A673 (cell line): ENCODE measurements at places on chromosomes 6 and 20.

DNA sequence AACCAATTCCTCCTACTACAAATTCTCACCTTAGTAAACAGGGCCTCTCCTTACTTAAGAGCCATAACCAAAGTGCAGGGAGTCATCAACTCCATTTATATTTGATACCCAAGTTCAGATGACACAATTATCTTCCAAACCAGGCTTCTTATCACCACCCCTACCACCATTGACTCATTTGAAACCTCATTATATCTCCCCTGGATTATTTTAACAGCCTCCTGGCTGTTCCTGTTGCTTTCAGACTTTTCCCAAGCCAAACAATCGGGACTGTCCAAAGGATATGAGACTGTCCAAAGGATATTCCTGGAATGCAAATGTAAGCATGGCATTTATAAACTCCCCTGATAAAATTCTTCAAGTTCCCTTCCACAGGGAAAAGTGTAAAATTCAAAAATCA, 394.3 kb downstream of the MAFB start:
- DNase-seq, result no peak

DNA sequence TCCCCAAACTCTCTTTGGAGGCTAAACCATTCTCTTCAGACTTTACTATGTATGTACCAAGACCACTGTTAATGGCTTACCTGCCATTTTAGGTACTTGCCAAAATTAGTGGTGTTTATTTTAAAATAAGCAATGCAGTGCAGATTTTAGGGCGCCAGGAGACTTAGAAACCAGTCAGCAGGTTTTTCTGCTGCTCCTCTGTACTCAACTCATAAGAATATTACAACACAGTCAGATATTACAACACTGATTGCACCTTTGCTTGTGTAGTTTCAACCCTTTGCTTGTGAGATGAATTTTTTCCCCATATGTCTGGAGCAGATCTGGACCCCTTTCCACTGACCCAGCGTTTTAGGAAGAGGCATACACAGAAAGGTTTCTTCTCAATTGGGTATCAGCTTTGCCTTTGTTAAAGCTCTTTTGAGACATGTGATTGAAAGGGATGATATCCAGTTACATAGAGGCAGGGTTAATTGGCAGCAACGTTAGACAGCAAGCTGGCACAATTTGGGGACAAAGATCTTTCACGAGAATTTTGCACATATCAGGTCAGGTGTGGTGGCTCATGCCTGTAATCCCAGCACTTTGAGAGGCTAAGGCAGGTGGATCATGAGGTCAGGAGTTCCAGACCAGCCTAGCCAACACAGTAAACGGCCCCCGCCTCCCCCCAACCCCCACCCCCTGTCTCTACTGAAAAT, 6.2 kb downstream of the TTPAL start:
- DNase-seq, result no peak

DNA sequence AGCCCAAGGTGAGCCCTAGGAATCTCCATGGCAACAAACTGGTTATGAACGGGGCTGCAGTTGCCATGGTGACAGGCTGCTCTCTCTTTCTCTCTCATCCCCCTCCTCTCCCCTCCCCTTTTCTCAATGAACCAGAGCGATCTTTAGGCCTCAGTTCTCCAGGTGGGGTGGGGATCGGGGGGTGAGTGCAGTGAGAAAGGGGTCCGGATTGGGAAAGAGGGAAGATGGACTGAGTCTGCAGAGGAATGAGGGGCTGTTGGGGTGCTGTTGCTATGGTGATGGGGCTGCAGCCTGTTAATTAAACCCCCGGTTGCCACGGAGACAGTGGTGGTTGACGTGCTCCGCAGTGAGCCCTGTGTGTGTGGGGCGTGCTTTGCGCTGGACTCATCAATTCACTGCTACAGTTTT, 3.6 kb upstream of the SLC12A5 start:
- DNase-seq, result no peak

- DNase-seq, result peak; percentile 40
Measured at GRCh38 chr20:953742-954141, 37.6 kb upstream of the ANGPT4 start.

GRCh38 chr6:5623769-5624168, 362.5 kb downstream of the FARS2 start:
- DNase-seq, result no peak

DNA sequence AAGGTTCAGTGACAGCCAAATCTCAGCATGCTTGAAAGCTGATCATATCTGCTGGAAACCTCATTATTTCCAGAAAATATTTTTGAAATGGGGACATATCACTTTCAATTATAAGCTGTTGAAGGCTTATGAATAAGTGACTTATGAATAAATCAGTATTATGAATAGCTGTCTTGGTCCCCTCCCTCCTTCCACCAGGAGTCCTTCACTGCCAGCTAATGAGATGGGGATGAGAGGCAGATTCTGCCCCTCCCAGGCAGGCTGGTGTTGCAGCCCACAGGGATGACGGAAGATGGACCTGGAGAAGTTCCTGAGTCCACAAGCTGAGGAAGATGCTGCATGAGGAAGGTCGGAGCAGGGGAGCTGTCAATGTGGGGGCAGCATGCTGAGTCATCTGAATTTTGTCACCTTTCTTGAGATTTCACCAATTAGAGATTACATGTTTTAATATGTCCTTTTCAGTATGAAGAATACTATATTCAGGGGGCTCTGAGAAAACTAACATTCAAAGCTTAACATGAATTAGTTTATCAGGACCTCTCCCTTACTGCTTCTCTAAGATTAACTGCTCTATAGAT, 112.2 kb downstream of the DTNBP1 start:
- DNase-seq, result no peak

DNA sequence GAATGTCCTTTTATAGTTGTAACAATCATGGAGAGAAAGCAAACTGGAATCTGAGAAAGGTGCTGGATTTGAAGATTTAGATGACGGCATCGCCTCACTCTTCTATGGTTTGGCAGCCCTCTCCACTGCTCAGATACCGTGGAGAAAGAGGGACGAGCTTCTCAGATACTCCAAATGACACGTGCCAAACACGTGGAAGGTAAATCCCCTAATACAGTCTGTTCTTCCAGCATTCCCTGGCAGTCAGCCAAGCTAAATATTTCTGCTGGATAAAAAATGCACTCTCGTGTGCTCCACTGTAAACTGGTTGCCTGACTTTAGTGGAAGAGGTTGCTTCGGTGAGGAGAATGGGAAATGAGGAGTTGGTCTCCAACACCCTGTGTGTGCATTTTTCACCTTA, 16.7 kb upstream of the PRDM1 start:
- DNase-seq, result peak; percentile 53

DNA sequence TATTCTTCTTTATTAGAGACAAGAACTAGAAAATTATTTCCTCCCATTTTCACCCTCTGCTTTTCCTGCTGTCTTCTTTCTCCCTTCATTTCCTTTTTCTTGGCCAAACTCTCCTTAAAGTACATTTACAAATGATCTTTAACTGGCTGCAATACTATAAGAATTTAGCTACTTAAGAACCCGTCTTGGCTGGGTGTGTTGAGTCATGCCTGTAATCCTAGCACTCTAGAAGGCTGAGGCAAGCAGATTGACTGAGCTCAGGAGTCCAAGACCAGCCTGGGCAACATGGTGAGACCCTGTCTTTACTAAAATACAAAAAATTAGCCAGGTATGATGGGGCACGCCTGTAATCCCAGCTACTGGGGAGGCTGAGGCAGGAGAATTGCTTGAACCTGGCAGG, 39.3 kb upstream of the SRPK1 start:
- DNase-seq, result no peak

GRCh38 chr6:50850223-50851048, 31.8 kb downstream of the TFAP2B start:
- DNase-seq, result peak; percentile 61

DNA sequence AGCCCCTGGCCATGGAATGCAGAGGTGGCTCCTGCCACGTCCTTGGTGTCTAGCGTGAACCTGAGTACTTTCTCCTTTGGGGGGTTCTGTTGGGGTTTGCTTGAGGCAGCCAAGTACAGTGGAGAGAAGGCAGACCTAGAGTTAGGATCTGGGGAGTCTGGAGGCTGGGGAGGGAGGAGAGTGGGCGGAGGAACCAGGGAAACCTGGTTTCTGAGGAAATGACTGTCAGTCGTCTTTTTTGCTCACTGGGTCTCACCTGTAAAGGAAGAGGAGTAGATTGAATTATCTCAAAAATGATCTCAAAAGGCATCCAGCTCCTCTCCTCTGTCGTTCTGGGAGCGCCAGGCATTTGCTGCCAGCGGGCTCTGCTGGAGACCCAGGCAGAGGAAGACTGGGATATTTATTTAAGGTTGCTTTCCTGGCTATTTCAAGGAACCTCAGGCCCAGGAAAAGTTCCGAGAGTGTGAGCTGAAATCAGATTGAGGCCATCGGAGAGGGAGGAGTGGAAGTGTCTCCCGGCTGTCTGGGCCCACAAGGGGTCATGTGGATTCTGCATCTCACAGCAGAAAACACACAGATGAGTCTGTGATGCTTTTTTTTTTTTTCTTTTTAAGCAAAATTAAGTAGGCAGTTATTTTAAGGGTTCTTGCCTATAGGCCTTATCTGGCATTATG, 16.1 kb downstream of the EPB41L1 start:
- DNase-seq, result no peak

GRCh38 chr6:141562186-141562811, 570.4 kb upstream of the GJE1 start:
- DNase-seq, result no peak

DNA sequence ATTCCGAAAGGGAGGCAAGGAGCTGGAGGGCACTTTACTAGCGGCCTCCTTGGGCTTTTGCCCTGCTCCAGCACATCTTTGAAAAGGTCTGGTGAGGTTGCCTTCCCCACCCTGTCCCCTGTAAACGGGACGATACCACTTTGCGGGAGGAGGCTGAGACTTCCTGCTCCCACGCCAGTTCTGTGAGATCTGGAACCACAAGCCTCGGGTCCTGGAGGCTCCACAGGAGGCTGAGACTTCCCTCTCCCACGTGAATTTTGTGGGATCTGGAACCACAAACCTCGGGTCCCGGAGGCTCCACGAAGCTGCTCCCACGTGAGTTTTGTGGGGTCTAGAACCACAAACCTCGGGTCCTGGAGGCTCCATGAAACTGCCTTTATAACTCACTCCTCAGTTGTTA, 209.3 kb downstream of the DLL1 start:
- DNase-seq, result no peak

DNA sequence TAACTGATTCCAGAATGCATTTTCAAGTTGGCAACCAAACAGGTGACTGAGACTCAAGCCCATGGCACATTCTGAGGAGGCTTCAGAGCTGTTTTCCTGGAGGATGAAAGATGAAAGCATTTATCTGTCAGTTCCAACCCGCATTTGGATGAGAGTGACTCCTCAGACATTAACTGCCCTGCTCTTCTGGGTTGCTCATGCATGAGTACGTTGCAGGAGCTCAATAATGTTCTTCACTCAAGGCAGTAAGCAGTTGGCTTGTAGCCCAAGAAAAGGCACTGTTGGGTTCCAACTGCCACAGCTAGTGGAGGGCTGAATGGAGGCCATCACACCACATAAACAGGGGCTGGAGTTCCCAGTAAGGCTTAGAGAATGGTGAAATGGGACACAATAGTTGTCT, 155.3 kb downstream of the FUT9 start:
- peak; percentile 5 for DNase-seq

GRCh38 chr6:15218401-15218800, 27.5 kb upstream of the JARID2 start:
- no peak for DNase-seq

DNA sequence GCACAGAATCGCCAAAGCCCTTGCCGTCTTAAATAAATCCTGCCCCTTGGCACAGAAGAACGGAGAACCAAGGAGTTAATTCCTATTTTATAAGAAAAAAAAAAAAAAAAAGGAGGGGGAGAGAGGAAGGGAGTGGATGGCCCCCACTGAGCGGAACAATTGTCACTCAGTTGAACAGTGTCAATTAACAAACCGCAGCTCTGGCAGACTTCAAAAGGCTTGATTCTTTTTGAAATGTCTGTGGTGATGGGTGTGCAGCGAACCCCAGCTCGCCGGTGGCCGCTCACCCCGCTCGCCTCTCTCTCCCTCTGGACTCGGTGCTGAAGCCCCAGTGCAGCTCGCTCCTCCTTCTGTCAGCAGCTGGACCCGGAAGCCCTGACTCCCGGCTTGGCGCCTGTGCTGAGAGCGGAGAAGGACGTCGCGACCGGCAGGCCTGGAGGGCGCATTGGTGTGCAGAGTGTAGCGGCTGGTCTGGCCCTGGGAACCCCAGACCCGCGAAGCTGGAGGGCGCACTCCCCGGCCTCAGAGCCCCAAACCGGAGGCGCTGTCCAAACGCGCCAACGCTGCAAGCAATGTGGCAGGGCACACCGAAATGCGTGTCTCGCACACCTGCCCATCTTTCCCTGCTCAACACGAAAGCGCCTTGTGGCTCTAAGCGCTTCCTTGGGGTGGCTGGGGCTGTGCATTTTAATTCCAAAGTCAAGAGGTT, 3.4 kb downstream of the LINC00237 start:
- DNase-seq, result peak; percentile 70

DNA sequence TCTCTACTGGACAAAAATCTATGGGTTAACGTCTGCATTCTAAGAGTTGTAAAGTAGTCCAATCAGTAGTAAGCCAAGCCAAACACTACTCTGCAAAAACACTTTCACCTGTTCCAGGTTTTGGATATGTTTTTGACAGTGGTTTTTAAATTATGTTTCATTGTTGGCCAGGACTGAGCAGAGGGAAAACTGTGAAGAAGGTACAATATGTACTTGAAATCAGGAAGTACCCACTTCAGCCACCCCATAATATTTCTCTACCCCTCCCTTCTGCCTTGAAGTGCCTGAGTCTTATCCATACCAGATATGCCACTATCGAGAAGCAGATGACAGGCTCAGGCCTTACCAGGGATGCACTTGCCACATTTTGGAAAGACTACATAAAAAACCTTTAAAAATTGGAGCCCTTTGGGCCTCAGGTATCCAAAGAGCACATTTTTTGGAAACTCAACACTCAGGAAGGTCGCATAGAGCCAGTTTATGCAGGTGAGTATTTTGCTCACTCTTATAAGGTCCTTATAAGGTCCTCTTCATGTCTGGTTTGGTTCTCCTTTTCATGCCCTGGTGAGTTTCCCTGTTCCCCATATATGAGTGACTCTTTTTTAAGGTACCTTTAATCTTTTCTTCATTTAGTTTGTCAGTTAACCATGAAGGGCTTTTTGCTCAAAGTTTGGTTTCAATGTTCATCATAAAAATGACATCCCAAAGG, 859.3 kb upstream of the FLRT3 start:
- DNase-seq, result no peak

GRCh38 chr6:115873901-115874300, 186.8 kb downstream of the FRK start:
- DNase-seq, result no peak

DNA sequence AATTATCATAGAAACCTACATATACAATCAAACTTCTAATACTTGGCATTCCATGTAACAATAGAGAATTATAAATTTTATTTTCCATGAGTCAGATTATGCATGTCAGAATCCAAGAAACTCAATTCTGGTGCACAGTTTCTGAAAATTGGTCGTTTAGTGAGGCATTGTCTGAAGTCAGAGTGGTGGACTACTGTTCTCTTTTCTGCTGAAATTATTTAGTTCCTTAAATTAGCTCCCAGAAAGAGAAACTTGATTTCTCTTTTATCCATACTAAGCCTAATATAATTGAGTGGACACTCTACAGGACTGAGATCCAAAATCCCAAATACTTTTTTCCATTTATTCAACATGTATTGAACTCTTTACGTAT, 265.5 kb downstream of the ALDH8A1 start:
- DNase-seq, result no peak

GRCh38 chr20:50920997-50921396, 10.2 kb downstream of the ADNP start:
- no peak for DNase-seq

GRCh38 chr20:2508631-2509467, at the start of gene ZNF343:
TSS of gene ZNF343 (minus strand) at chr20:2508915. CDS start at chr20:2493895, 15,020 bp downstream.
- DNase-seq, result peak; percentile 89
